ENCODE measurements at places on chromosomes 12 and 14.

DNA sequence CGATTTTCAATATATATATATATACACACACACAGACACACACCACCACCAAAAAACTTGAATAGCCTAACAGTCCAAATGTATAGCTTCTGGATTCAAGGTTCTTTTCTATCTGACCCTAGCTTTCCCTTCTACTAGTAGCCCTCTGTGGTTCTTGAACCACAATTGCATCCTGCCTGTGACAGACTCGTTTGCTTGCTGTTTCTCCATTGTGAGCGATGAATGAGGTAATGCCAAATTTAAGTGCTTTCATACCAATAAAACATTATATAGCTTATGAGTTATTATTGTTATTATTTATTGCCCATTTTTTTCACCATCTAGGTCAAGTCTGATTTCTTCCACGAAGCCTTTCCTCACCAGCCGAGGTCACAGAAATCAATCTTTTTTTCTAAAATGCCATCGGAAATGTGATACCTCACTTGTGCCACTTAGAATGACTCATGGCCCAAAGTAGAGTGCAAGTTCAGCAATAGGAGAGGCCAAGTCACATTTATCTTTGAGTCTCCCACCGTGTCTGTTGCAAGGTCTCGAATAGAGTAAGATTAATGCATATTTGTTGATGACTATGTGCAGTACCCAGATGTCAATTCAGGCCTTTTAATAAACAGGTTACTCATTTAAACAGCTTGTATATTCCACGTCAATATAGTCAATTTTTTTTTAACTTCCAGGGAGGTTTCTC is 1015.8 kb upstream of the SEL1L start:
- no peak for DNase-seq

DNA sequence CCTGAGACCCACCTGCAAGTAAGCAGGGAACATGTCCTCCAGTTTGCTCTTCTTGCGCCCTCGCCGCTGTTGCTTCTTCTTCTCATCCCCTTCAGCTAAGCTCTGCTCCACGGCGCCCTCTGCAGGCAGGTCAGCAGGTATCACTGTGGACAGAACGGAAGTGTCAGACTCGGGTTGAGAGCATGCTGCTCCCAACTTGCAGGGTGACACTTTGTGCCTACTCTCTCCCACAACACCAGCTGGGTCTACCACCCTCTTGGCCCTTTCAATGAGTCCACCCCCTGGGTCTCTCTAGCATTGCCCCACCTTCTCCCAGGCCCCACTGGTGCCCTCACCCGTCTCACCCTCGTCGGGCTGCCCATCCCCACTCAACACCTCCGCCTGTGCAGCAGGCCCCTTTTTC is 16.7 kb downstream of the KMT2D start:
- peak; percentile 92 for DNase-seq

DNA sequence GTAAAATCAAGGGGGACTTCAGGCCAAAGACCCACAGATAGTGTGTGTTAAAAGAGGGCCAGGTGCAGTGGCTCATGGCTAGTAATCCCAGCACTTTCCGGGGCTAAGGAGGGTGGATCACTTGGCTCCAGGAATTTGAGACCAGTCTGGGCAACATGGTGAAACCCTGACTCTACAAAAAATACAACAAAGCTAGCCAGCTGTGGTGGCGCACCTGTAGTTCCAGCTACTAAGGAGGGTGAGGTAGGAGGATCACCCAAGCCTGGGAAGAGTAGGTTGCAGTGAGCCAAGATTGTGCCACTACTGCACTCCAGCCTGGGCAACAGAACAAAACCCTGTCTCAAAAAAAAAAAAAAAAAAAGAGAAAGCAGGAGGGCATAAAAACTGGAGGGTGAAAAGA is 8.5 kb downstream of the VCPKMT start:
- DNase-seq = no peak

GRCh38 chr14:71108398-71109119 is 201.3 kb downstream of the PCNX1 start:
- DNase-seq = no peak

DNA sequence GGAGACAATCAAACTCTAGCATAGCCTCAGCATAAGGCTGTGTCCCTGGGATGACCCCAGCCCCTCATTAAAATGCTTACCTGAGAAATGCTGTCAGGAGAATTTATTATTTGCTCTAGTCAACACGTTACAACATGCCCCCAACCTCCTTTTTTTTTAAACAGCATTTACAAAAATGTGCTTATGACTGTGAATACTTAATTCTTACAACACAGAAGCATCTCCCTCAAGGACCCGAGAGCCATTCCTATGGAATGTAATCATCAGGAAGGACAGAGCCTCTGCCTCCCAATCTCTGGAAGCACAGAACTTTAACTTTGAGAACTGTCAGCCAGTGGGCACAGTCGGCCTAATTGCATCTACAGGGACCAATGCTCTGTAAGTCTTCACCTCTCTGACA is 136.6 kb upstream of the OVCH1 start:
- DNase-seq = no peak

DNA sequence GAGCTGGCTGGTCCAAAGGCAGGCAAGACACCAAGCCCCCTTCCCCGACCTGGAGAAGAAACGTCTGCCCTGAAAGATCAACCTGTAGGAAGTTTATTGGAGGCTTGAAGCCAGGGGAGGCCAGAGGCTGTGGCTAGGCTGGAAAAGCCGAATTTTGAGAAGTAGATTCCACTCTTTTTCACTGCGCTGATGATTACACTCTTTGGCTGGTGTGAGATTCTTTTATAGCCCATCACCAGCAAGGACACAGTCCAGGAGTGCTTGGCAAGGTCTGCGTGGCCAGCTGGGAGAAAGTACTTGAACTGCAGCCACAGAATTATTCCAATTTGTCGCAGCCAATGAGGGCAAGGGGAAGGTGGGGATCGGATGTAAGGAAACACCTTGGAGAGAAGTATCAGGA is 45.0 kb downstream of the SYNE3 start:
- DNase-seq = no peak

GRCh38 chr12:18851271-18851670 is 113.4 kb downstream of the CAPZA3 start:
- DNase-seq = no peak

Data from stimulated activated CD8-positive, alpha-beta memory T cell treated with anti-CD3 and anti-CD28 coated beads, Interleukin-4, amount 100 ng/mL, for 48 hours (primary cell).